ENCODE measurements at places on chromosomes 7 and 10. TPM values are rescaled to one million over a fixed set of nuclear protein-coding genes. Genes with fewer than 3 reads are reported as not detected.

GRCh38 chr7:17716816-17717215, 223.5 kb downstream of the SNX13 start:
- DNase-seq: no peak
- H3K36me3 ChIP-seq: no peaks in the 10 kb centered on the region
- no peak overlapping the region for H3K27ac ChIP-seq
- no peaks in the 10 kb centered on the region for H3K4me1 ChIP-seq

DNA sequence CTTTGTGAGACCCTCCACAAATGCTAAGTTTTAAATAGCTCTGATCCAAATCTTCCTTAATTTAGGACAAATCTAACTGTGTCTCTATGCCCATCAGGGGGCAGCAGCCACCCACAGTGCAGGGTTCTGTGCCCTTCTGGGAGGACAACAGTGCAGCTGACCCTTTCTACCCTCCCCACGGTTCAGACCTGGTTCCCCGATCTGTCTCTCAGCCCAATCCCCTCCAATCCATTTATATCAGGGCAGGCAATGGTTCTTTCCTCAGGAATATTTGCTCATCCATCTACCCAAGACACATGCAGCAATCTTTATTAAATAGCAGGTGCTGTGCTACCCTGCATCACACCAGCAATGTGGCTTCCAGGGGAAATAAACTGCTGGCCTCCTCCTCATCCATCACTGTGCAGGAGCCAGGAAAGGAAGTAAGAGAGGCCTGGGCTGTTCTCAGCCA, 4.0 kb upstream of the RBM28 start:
- H3K4me3 ChIP-seq: no peak overlapping the region
- no peak overlapping the region for H3K27ac ChIP-seq
- H3K4me1 ChIP-seq: peaks cover 4% of the 10 kb centered on the region

DNA sequence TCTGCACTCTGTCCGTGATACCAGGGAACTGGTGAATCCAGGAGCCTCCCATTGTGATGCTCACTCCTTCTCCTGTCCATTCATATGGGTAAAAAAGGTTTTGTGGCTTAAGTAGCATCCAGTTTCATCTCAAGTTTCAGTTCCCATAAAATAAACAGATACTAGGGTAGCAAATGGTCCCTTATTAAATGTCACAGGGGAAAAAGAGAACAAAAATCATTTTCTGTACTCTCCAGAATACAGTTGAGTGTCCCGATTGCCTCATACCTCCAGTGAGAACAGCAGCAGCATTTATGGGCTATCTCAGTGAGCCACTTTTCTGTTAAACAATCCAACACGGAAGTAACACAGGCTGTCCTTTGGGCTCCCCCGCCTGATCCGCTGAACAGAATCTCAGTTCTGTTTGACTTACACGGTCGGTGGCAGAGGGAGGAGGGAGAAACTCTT, 179.6 kb downstream of the CELF2 start:
- no peak for DNase-seq
- H3K27ac ChIP-seq: no peak overlapping the region
- H3K36me3 ChIP-seq: no peaks in the 10 kb centered on the region
- H3K4me1 ChIP-seq: peaks cover 5% of the 10 kb centered on the region
- no peak overlapping the region for H3K4me3 ChIP-seq
- no peaks in the 10 kb centered on the region for H3K27me3 ChIP-seq

DNA sequence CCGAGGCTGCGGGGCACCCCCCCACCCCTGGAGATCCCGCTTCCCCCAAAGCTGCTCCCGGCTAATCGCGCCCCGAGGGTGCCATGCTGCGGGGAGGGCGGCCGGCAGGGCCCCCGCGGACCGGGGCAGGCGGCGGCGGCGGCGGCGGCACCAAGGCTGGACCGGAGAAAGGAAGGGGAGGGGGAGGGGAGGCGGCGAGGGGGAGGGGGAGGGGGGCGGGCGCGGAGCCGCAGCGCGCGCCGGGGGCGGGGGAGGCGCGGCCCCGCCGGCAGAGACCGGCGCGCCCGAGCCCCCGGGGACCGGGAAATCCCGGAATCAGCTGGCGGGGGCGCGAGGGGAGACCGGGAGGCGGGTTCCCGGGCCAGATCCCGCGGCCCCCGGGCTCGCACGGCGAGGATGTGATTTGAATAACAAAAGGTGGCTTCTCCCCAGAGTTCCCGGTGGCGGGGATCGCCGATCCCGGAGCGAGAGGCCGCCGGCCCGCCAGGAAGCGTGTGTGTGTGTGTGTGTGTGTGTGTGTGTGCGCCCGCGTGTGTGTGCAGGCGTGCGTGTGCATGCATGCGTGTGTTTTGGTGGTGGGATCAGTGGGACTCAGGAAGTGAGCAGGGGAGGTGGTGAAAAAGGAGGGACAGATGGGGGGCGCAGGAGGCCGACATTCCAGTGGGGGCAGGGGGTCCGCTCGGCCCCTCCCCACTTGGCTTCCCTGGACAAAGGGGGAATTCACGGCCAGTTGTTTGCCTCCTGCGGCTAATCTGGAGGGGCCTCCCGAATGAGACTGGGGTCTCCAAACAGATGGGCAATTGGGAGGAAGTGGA, 99.5 kb downstream of the HIP1 start:
- H3K27me3 ChIP-seq: no peaks in the 10 kb centered on the region
- H3K4me1 ChIP-seq: peaks cover 8% of the 10 kb centered on the region
- peak overlapping the region; percentile 50 for H3K27ac ChIP-seq
- no peaks in the 10 kb centered on the region for H3K36me3 ChIP-seq

GRCh38 chr10:16643502-16643901, 121.8 kb upstream of the C1QL3 start:
- H3K4me3 ChIP-seq: no peak overlapping the region
- no peaks in the 10 kb centered on the region for H3K36me3 ChIP-seq
- no peak overlapping the region for H3K27ac ChIP-seq
- no peaks in the 10 kb centered on the region for H3K27me3 ChIP-seq
- H3K4me1 ChIP-seq: no peaks in the 10 kb centered on the region
- no peak for DNase-seq

DNA sequence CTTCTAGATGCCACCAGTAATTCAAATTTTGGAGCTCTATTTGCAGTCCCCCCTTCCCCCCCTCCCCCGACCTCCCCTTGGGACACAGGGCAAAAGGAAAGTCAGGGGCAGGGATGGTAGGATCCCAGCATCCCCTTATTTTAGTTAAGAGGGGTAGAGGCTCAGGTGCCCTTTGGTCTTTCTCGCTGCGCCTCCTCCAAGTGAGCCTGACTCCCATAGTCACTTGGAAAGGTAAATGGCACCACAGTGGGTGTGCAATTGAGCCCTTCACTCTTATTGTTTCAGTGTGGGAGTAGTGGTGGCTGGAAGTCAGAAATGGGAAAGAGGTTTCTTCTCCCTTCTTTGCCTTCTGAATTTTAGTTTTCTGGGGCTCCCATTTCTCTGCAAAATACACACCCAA, 8.2 kb upstream of the FEZF1 start:
- no peaks in the 10 kb centered on the region for H3K36me3 ChIP-seq
- H3K4me1 ChIP-seq: peaks cover 6% of the 10 kb centered on the region
- no peak overlapping the region for H3K27ac ChIP-seq
- no peak overlapping the region for H3K4me3 ChIP-seq
- DNase-seq: no peak
- H3K27me3 ChIP-seq: no peaks in the 10 kb centered on the region

DNA sequence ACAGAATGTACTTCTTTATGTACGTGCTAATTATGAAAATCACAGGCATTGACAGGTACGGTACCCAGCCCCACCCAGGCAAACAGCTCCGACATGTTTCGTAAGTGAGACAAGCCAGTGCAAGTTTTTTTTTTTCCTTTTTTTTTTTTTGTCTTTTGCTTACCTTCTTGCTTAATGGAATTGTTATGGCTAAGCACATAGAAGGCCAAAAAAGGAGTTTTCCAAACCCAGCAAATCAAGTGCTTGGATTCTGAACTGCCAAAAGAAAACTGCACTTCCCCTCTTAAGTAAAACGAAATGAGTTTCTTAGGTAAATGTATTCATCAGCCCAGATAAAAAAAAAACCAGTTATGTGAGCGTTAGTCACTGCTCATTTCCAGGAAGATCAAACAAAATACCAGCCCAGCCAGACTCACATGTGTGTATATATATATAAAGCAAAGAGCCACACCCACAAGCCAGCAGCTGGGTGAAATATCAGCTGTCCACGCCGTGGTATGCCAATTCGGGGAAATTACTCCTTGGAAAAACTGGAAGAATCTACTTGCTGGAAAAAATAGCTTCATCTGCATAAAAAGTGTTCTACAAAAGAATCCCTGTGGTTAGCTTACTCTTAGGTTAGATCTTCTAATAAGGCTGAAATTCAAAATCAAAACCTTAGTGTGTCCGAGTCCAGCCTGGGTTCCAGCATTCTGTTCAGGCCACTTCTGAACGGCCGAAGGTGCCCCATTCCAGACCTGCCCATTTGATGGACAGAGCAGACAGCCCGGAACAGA, 8.0 kb downstream of the KLF6 start:
- no peaks in the 10 kb centered on the region for H3K36me3 ChIP-seq
- no peak overlapping the region for H3K4me3 ChIP-seq
- peak overlapping the region; percentile 68 for H3K27ac ChIP-seq
- DNase-seq: peak; percentile 45

DNA sequence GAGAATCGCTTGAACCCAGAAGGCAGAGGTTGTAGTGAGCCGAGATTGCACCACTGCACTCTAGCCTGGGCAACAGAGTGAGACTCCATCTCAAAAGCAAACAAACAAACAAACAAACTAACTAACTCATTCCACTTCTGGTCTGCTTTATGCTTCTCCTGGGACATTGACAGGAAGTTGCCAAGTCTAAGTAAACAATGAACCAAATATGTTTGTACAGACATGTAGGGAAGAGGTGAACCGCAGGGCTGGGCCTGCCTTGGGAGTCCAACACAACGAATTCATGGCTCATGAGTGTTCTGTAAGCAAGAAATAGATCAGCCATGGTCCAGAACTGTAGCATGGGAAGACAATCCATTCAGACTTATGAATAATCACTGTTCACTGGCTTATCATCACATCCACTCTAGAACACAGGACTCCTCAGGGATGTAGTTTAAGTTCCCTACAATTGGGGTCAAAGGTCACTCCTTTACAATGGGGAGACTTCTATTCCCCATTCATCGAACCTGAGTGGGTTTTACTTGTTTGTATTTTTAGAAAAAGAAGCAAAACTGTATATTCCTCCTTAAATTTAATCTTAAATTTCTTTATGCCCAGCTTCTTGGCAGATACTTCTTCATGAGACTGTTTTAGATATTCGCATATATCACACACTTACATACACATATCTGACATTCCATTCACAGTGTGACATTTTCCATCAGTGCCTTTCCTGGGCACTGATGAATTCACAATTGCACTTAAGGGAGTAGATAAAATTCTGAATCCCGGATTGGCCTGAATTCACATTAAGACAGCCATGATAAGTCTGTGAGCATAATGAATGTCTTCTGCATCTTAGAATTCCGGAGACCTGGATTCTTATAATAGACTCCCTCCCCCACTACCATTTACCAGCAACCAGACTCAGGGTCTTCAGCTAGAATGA, 159.1 kb upstream of the EEPD1 start:
- H3K4me1 ChIP-seq: peaks cover 2% of the 10 kb centered on the region
- DNase-seq: no peak
- no peak overlapping the region for H3K4me3 ChIP-seq
- H3K27ac ChIP-seq: no peak overlapping the region
- H3K27me3 ChIP-seq: no peaks in the 10 kb centered on the region

- no peaks in the 10 kb centered on the region for H3K4me1 ChIP-seq
- H3K36me3 ChIP-seq: no peaks in the 10 kb centered on the region
- no peak overlapping the region for H3K4me3 ChIP-seq
- no peak overlapping the region for H3K27ac ChIP-seq
Measured at GRCh38 chr10:6071181-6072175, 9.3 kb upstream of the IL2RA start.

- H3K4me1 ChIP-seq: peaks cover 3% of the 10 kb centered on the region
- no peak overlapping the region for H3K27ac ChIP-seq
- no peak for DNase-seq
- no peak overlapping the region for H3K4me3 ChIP-seq
- no peaks in the 10 kb centered on the region for H3K27me3 ChIP-seq
Measured at GRCh38 chr7:44471436-44471835, 19.0 kb downstream of the NUDCD3 start.

- H3K4me3 ChIP-seq: no peak overlapping the region
- H3K4me1 ChIP-seq: no peaks in the 10 kb centered on the region
- H3K36me3 ChIP-seq: no peaks in the 10 kb centered on the region
- H3K27me3 ChIP-seq: no peaks in the 10 kb centered on the region
Measured at GRCh38 chr10:76667408-76668370, 969.9 kb downstream of the KCNMA1 start.

GRCh38 chr10:133452453-133452852, 1.3 kb upstream of the SCART1 start:
- no peaks in the 10 kb centered on the region for H3K4me1 ChIP-seq
- no peak overlapping the region for H3K4me3 ChIP-seq
- DNase-seq: no peak

- H3K27me3 ChIP-seq: no peaks in the 10 kb centered on the region
- no peak overlapping the region for H3K27ac ChIP-seq
- DNase-seq: no peak
- H3K36me3 ChIP-seq: no peaks in the 10 kb centered on the region
- no peak overlapping the region for H3K4me3 ChIP-seq
Measured at GRCh38 chr7:38637957-38638356, 6.8 kb upstream of the AMPH start.

- H3K4me3 ChIP-seq: no peak overlapping the region
- peaks cover 5% of the 10 kb centered on the region for H3K4me1 ChIP-seq
- DNase-seq: no peak
- H3K27ac ChIP-seq: no peak overlapping the region
Measured at GRCh38 chr7:26912933-26913536, 48.6 kb upstream of the SKAP2 start.

DNA sequence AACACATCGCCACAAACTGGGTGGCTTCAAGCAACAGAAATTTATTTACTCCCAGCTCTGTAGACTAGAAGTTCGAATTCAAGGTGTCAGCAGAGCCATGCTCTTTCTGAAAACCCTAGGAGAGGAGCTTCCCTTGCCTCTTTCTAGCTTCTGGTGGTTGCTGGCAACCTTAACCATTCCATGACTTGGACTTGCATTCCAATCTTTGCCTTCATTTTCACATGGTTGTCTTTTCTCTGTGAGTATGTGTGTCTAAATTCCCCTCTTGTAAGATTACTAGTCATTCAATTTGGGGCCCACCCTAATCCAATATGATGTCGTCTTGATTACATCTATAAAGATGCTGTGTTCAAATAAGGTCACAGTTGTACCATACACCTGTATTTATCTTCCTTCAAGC, 65.9 kb upstream of the PRKG1 start:
- no peak overlapping the region for H3K27ac ChIP-seq
- no peak for DNase-seq
- H3K4me1 ChIP-seq: no peaks in the 10 kb centered on the region

Gene MOGAT3
- polyA plus RNA-seq: not detected

Gene ARL4A
- polyA plus RNA-seq: 17.1 TPM

Gene GPR85
- 0.13 TPM for polyA plus RNA-seq

Gene RBM33
- polyA plus RNA-seq: 19.8 TPM

Gene TRPV6
- 0.03 TPM for polyA plus RNA-seq

Gene TFR2
- polyA plus RNA-seq: 0.06 TPM

Gene KMT2C
- polyA plus RNA-seq: 27.3 TPM

Gene ABCB1
- 6.3 TPM for polyA plus RNA-seq

Gene GNG11
- 56.4 TPM for polyA plus RNA-seq
